Neural crest cell (in vitro differentiated cells): ENCODE measurements at places on chromosomes 2 and 18. TPM values are rescaled to one million over a fixed set of nuclear protein-coding genes. Genes with fewer than 3 reads are reported as not detected.

DNA sequence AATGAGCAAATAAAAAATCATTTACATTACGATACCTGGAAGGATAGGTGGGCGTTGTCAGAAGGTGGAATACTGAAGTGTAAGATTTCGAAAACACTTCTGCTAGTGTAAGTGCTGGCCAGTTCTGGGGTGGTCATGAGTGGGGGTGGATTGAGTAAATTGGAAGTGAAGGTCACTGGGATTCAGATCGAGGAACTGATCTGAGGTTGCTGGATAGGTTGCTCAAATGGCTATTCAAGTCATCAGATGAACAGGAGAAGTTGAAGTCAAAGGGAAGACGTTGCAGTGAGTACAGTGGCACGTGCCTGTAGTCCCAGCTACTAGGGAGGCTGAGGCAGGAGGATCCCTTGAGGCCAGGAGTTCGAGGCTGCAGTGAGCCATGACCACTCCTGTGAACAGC lies 95.7 kb downstream of the MALT1 start:
- H3K36me3 ChIP-seq = no peaks in the 10 kb centered on the region
- no peak overlapping the region for H3K4me3 ChIP-seq
- DNase-seq = no peak
- H3K27me3 ChIP-seq = peaks cover 35% of the 10 kb centered on the region

- peaks cover 3% of the 10 kb centered on the region for H3K36me3 ChIP-seq
- no peaks in the 10 kb centered on the region for H3K27me3 ChIP-seq
- no peak overlapping the region for H3K4me3 ChIP-seq
Observed at GRCh38 chr2:149653831-149654445, 66.4 kb upstream of the MMADHC start.

GRCh38 chr2:60567096-60567495 lies 13.6 kb upstream of the BCL11A start:
- H3K27ac ChIP-seq = no peak overlapping the region
- no peak overlapping the region for H3K4me3 ChIP-seq
- DNase-seq = no peak
- no peaks in the 10 kb centered on the region for H3K36me3 ChIP-seq
- no peaks in the 10 kb centered on the region for H3K4me1 ChIP-seq

DNA sequence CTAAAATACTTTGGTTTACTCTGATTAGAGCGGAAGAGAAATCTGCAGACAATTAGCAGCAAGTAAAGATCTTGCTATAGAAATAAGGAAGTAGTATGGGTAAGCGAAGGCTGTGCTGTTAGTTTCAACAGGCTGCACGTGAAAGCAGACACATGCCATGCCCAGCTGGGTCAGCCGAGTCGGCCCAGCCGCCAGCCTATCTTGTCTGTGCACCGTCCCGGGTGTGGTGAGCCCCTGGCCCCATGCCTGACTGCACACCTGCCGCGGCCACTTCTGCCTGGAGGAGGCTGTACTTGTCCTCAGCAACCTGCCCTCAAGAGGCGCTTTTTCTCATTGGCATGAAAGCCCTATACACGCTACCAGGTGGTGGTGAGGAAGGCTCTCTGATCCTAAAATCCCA lies 185.5 kb downstream of the SEPTIN10 start:
- H3K4me3 ChIP-seq = no peak overlapping the region
- H3K4me1 ChIP-seq = no peaks in the 10 kb centered on the region
- H3K27me3 ChIP-seq = no peaks in the 10 kb centered on the region
- no peaks in the 10 kb centered on the region for H3K36me3 ChIP-seq

Gene LYG2
- total RNA-seq = not detected in 2 replicates

DNA sequence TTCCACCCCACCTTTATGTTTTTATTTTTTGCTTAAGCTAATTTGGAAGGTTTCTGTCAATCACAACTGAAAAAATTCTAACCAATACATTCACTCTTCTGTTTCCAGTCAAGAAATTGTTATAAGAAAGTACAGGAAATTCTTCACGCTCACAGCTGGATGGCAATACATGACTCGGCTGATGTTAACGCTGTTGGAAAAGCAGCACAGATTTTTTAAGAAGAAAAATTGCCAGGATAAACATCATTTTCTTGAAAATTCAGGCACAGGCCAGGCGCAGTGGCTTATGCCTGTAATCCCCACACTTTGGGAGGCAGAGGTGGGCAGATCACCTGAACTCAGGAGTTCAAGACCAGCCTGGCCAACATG lies 46.1 kb downstream of the STPG4 start:
- no peaks in the 10 kb centered on the region for H3K36me3 ChIP-seq
- no peak overlapping the region for H3K27ac ChIP-seq
- no peak overlapping the region for H3K4me3 ChIP-seq
- DNase-seq = no peak

DNA sequence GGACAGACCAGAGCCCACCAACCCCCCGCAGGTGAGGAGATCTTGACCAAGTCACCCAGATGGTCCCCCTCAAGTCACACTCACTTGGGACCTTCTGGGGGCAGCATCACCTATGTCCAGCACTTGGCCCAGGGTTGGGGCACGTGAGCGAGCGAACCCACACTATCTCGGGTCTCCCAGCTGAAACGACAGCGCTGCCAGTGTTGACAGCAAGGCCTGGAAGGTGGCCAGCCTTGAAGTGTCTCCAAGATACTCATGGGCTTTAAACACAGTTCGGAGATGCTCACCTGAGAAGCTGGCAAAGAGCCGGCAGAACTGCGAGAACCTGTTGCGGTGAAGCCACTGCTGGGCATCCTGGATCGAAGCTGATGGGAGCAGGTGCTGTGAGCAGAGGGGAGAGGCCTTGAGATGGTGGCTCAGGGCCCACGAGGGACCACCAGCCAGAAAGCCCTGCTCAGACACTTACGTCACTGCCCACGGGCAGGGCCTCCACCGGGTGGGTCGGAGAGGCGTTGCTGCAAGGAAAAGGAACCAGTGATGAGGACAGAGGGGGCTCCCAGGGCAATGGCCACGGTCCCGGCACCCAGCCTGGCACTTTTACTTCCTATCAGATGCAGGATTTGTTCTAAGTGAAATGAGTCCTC lies 47.5 kb downstream of the TFCP2L1 start:
- peaks cover 2% of the 10 kb centered on the region for H3K27me3 ChIP-seq
- H3K4me3 ChIP-seq = no peak overlapping the region
- no peaks in the 10 kb centered on the region for H3K36me3 ChIP-seq
- H3K27ac ChIP-seq = no peak overlapping the region
- H3K4me1 ChIP-seq = no peaks in the 10 kb centered on the region
- no peak for DNase-seq

GRCh38 chr2:201218780-201219179 lies 35.8 kb downstream of the CASP10 start:
- peaks cover 2% of the 10 kb centered on the region for H3K27me3 ChIP-seq
- H3K4me3 ChIP-seq = no peak overlapping the region
- no peaks in the 10 kb centered on the region for H3K4me1 ChIP-seq
- DNase-seq = no peak

Gene ALPG
- not detected in 2 replicates for total RNA-seq

DNA sequence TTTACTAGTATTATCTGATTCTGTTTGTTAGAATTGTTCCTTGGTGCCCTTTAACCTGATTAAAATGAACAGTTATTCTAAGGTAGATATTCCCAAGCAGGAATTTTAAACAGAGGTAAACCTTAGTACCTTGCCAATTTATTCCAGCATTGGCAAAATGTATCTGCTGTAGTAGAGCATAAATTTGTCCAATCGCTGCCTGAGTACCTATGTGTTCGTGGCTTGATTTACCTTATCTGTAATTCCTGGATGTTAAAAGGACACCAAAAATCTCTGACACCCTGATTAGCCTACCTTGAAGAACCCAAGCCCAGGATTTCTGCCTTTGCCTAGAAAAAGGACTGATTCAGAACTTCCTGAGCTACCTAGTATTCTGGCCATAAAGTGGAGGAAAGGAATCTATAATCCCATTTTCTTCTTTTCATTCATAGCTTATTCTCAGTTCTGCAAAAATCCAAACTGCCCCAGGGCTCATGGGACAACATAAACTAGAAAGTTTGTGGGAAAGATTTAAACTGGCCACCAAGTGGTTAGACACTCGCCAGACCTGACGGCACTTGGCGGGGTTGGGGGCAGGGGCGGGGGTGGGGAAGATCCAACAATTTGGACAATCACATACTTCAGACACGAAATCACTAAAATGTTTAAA lies 16.2 kb upstream of the ZCCHC2 start:
- H3K4me1 ChIP-seq = no peaks in the 10 kb centered on the region
- no peak overlapping the region for H3K27ac ChIP-seq
- no peak for DNase-seq
- H3K36me3 ChIP-seq = peaks cover 8% of the 10 kb centered on the region
- no peaks in the 10 kb centered on the region for H3K27me3 ChIP-seq

Gene OTOS
- total RNA-seq = not detected in 2 replicates

Gene TMEM17
- 3.1 and 4.0 TPM in 2 replicates for total RNA-seq

GRCh38 chr18:55244546-55244945 lies 285.3 kb upstream of the CCDC68 start:
- H3K27me3 ChIP-seq = no peaks in the 10 kb centered on the region
- no peak overlapping the region for H3K27ac ChIP-seq
- H3K4me3 ChIP-seq = no peak overlapping the region
- no peaks in the 10 kb centered on the region for H3K4me1 ChIP-seq
- no peak for DNase-seq
- H3K36me3 ChIP-seq = peaks cover 4% of the 10 kb centered on the region

GRCh38 chr18:79509536-79509930 lies 113.8 kb downstream of the NFATC1 start:
- no peaks in the 10 kb centered on the region for H3K36me3 ChIP-seq
- H3K4me3 ChIP-seq = no peak overlapping the region
- no peak overlapping the region for H3K27ac ChIP-seq
- no peak for DNase-seq
- peaks cover 6% of the 10 kb centered on the region for H3K4me1 ChIP-seq

Gene MTCL1
- 17.8 and 18.4 TPM in 2 replicates for total RNA-seq

DNA sequence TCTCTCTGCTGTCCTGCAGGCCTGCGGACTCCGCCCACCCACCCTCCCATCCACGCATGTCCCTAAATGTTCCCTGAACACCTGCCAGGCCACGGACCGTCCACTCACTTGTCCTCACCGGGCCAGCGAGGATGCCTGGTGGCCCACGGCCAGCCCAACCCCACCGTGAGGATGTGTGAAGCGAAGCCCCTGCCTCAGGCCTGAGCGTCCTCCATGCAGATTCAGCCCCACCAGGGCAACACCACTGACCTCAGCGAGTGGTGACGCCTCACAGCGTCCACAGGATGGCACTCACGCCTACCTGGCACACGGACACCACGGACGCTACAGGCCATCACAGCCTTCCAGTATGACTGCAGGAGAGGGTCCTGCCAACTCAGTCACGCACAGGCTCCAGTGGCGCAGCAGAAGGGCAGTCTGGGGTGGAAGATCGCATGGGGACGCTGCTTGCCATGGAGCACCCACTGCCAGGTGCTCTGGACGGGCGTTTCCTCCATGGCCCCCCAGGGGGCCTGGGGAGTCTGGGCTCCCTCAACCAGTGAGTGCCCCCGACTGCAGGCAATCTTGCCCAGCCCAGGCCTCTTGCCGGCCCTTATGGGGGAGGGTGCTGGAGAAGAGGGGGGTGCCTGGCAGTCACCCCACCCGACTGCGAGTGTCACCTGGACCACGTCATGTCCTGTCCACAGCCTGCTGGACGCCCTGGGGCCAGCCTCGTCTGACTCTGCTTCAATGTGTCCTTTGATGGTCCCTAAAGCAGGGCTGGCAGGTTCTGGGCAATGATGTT lies 25.4 kb downstream of the HDAC4 start:
- no peak overlapping the region for H3K4me3 ChIP-seq
- peaks cover 4% of the 10 kb centered on the region for H3K36me3 ChIP-seq
- H3K4me1 ChIP-seq = peaks cover 12% of the 10 kb centered on the region
- H3K27ac ChIP-seq = no peak overlapping the region

- no peak overlapping the region for H3K4me3 ChIP-seq
- H3K4me1 ChIP-seq = peaks cover 18% of the 10 kb centered on the region
- no peak overlapping the region for H3K27ac ChIP-seq
- no peaks in the 10 kb centered on the region for H3K27me3 ChIP-seq
- DNase-seq = no peak
Observed at GRCh38 chr18:75374466-75374865, 53.0 kb downstream of the SMIM21 start.

GRCh38 chr2:144518748-144519596 lies 947 bp downstream of the ZEB2 start:
- H3K36me3 ChIP-seq = peaks cover 16% of the 10 kb centered on the region
- DNase-seq = no peak
- H3K4me3 ChIP-seq = no peak overlapping the region
- H3K4me1 ChIP-seq = peaks cover 37% of the 10 kb centered on the region
